SJCRH30 (cell line): ENCODE measurements at places on chromosomes 16 and 17. TPM values are rescaled to one million over a fixed set of nuclear protein-coding genes. Genes with fewer than 3 reads are reported as not detected.
A peak's percentile ranks its signal among the peaks of the same experiment; 100 is the strongest.

DNA sequence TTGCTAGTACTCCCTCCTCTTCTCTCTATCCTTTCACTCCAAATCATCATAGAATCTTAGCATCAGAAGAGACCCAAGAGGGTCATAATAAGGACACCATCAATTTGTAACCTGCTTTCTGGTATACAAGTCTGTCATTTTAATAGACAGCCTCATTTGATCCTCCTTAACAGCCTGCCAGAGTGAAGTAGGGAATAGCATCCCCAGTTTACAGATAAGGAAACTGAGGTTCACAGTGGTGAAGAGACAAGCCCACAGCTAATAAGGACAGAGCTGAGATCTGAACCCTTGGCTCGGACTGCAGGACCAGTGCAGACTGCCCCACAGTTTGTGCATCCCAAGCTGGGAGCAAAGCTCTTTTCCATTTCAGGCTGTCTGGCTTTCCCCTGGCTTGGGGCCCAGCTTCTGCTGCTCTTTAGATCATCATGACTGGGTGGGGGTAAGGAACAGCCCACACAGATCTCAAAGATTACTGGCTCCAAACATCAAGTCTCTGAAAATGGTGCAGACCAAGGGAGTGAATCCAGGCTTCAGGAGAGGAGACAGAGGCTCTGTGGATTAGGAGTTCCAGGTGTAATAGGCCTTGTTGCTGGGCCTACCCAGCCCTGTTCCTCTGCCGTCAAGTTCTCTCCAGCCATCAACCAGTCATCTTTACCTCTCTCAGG lies 10.3 kb upstream of the IGFBP4 start:
- DNase-seq = no peak

GRCh38 chr16:81967358-81967757 lies 43.9 kb downstream of the SDR42E1 start:
- no peak for DNase-seq

DNA sequence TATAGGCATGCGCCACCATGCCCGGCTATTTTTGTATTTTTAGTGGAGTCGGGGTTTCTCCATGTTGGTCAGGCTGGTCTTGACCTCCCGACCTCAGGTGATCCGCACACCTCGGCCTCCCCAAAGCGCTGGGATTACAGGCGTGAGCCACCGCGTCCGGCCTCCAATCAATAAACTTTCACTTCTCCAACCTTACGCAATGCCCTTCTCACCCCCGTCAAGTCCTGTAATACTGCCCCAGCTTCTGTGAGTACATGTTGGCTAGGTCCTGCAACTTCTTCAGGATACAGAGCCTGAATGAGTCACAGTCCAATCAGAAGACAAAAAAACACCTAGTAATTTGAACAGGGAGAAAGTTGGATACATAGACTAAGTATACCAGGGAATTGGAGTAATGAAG lies 47.1 kb upstream of the PHOSPHO1 start:
- DNase-seq = no peak

DNA sequence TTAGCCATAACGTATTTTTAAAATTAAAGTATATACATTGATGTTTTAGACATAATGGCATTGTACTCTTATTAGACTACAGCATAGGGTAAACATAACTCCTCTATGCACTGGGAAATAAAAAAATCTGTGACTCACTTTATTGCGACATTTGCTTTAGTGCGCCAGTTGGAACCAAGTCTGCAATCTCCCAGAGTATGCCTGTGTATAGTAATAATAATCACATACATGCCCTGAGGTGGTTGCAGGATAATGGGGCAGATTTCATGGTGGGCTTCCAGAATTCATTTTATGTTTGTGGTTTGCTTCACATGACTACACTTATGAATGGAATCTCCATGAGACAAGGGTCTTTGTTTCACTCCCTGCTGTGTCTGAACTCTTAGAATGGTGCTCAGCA lies 66.9 kb upstream of the N4BP1 start:
- peak; percentile 66 for DNase-seq

DNA sequence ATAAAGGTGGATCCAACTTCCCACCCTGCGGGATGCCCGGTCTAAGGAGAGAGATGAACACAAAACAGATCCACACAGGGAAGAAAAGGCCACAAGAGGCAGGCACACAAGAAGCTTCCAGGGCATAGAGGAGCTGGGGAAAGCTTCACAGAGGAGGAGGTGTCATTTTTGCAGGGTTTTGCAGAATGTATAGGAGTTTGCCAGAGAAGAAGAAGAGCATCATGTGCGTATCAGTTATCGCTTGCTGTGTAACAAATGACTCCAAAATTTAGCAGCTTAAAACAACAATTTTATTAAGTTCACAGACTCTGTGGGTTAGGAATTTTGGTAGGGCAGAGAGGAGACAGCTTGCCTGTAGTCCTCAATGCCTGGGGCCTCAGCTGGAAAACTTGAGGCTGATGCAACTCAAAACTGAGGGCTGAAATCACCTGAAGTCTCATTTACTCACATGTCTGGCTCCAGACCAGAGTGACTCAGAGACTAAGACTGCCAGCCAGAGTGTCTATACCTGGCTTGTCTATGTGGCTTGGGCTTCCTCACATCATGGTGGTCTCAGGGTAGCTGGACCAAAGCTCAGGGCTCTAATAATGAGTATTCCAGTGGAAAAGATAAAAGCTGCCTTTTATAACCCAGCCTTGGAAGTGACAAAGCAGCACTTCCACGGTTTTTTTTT lies 33.9 kb upstream of the ZNF423 start:
- DNase-seq = no peak

DNA sequence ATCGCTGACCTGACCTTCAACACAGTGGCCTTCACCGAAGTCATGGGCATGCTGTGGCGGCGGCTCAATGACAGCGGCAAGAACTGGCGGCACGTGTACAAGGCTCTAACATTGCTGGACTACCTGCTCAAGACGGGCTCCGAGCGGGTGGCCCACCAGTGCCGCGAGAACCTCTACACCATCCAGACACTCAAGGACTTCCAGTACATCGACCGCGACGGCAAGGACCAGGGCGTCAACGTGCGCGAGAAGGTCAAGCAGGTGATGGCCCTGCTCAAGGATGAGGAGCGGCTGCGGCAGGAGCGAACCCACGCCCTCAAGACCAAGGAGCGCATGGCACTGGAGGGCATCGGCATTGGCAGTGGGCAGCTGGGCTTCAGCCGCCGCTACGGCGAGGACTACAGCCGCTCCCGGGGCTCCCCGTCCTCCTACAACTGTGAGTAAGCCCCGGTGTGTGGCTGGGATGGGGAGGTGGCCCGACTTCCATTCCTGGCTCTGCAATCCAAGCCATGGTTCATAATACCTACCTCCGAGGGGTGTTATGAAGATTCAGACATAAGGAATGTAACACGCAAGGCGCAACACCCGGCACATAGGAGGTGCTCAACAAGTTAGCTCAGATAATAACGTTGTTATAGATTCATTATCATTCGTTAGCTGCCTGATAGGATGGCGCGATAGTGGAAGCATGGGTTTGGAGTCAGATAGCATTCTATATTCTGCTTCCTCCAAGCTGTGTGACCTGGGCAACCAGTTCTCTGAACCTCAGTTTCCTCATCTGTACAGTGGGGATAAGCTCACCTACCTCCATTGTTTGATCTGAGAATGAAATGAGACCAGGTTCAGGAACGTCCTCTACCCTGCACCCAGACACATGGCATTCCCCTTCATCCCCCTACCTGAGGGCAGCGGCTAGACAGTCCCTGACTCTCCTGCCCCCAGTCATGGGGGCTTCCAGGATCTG lies 4.4 kb downstream of the EPN3 start:
- no peak for DNase-seq

DNA sequence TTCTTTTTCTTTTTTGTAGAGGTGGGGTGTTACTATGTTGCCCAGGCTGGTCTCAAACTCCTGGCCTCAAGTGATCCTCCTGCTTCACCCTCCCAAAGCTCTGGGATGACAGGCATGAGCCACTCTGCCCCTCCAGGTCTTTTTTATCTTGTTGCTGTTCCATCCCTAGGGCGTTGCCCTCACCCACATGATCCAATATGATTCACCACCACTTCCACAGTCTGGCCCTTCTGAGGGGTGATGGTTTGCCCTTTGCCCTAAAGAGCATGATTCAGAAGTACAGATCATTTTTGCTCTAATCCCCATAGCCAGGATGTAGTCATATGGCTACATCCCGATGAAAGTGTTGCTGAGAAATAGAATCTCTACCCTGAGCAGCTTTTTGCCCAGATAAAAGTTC lies 18.8 kb downstream of the STX4 start:
- peak; percentile 78 for DNase-seq

DNA sequence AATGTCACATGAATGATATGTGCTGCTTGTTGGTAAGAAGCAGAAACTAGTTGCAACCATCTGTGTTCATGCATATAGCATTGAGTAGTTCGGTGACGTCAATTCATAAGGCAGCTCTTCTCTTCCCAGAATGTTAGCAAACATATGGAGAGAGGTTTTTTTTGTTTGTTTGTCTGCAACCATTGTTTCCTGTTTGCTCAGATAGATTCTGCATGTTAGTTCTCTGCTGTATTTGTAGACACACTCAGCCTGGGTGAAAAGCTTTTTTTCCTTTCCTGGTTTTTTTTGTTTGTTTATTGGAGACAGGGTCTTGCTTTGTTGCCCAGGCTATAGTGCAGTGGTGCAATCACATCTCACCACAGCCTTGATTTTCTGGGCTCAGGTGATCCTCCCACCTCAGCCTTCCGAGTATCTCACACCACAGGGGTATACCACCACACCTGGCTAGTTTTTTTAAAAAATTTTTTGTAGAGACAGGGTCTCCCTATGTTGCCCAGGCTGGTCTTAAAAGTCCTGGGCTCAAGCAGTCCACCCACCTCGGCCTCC lies 16.7 kb downstream of the WSB1 start:
- no peak for DNase-seq

GRCh38 chr17:9755083-9755482 lies 36.3 kb downstream of the DHRS7C start:
- no peak for DNase-seq

DNA sequence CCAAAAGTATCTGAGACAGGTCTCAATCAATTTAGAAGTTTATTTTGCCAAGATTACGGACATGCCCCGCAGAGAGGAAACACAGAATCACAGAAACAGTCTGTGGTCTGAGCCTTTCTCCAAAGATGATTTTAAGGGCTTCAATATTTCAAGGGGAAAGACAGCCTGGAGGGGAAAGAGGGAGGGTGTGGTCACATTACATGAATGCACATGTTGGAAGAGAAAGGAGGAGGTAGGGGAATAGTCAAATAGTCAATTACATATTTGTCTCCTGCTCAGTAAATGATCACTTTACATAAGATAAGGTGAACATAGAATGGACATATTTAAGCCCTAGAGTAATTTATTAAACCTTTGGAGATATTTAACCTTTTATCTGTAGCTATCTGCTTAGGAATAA lies 12.3 kb downstream of the UNC45B start:
- no peak for DNase-seq

GRCh38 chr16:11075163-11075562 lies 130.8 kb downstream of the CLEC16A start:
- DNase-seq = no peak

GRCh38 chr16:11727796-11728543 lies 14.7 kb downstream of the TXNDC11 start:
- DNase-seq = no peak

- no peak for DNase-seq
Observed at GRCh38 chr16:3175157-3176093, 12.6 kb upstream of the OR1F1 start.

- peak; percentile 80 for DNase-seq
Observed at GRCh38 chr16:55015181-55015913, 84.7 kb downstream of the IRX5 start.

GRCh38 chr17:10744501-10745000 lies 14.7 kb upstream of the TMEM220 start:
- DNase-seq = no peak

GRCh38 chr16:28057949-28058348 lies 5.6 kb downstream of the GSG1L start:
- DNase-seq = no peak

DNA sequence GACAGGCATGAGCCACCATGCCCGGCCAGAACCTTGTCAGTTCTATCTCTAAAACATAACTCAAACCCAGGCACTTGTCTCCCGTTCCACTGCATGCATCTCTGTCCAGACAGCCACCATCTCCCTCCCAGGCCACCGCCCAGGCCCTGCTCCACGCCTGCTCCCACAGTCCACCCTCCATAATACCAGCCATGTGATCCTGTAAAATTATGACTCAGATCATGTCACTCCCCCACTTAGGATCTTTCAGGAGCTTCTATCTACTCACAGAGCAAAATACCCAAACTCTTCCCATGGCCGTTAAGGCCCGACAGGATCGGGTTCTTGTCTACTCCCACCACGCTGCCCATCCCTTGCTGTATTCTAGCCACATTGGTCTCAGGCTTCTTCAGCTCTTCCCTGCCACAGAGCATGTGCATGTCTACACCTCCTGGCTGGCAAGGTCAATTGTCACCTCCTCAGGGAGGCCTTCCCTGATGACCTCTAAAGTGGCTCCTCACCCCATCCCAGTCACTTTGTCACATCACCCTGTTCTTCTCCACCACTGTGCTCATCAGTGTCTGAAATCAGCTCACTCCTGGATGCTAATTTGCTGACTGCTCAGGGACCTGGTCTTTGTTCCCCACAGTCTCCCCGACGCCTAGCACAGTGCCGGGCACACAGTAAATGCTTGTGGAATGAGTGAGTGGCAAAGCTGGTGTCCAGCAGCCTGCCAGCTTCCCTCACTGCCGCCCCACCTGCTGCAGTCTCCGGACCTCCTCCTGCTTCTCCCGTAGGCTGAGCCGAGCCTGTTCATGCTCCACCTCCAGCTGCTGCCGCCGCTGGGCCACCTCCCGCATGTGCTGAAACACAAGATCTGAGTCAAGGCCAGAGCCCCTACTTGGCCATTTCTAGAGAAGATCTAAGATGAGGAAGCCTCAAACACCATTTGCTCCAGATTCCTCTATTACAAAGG lies 6.7 kb downstream of the TSPOAP1 start:
- DNase-seq = no peak

- DNase-seq = no peak
Observed at GRCh38 chr17:5513628-5514027, 27.3 kb downstream of the MIS12 start.

- DNase-seq = no peak
Observed at GRCh38 chr17:73138541-73139138, 26.2 kb upstream of the SSTR2 start.

- no peak for DNase-seq
Observed at GRCh38 chr17:6589266-6589946, 33.1 kb upstream of the PITPNM3 start.

Gene KRTAP9-4
- total RNA-seq = 0.10 TPM in 1 of 2 replicates, not detected in the other

Gene ITGAL
- total RNA-seq = not detected in 2 replicates

Gene CCL1
- not detected in 2 replicates for total RNA-seq

Gene UMOD
- total RNA-seq = not detected in 2 replicates

Gene NBR1
- 36.8 and 40.3 TPM in 2 replicates for total RNA-seq

Gene PTGES3L
- total RNA-seq = 5.5 TPM in 2 replicates

Gene CPNE7
- total RNA-seq = not detected in 2 replicates

Gene CDK5RAP3
- total RNA-seq = 47.0 and 64.2 TPM in 2 replicates

Gene TEKT5
- 0.12 TPM in 1 of 2 replicates, not detected in the other for total RNA-seq

Gene SPATA20
- 12.0 and 13.1 TPM in 2 replicates for total RNA-seq

Gene PSMD11
- 172 and 173 TPM in 2 replicates for total RNA-seq

Gene KCNH4
- total RNA-seq = 0.04 TPM in 1 of 2 replicates, not detected in the other

Gene TBC1D3C
- 0.66 and 1.0 TPM in 2 replicates for total RNA-seq

Gene MYH10
- total RNA-seq = 76.8 and 78.1 TPM in 2 replicates

Gene CDC42EP4
- total RNA-seq = 21.7 and 22.2 TPM in 2 replicates

Gene SSTR5
- total RNA-seq = 3.7 and 4.5 TPM in 2 replicates

Gene CSH1
- not detected in 2 replicates for total RNA-seq

Gene SLC16A5
- total RNA-seq = 0.04 TPM in 1 of 2 replicates, not detected in the other

Gene PRDM7
- total RNA-seq = not detected in 2 replicates

Gene ADAP2
- 0.30 TPM in 1 of 2 replicates, not detected in the other for total RNA-seq
